Stomach (tissue), 19 donors: ENCODE measurements at places on chromosomes 3 and 15. TPM values are rescaled to one million over a fixed set of nuclear protein-coding genes. Genes with fewer than 3 reads are reported as not detected.
A peak's percentile ranks its signal among the peaks of the same experiment; 100 is the strongest.

GRCh38 chr3:71211083-71211482 lies 372.4 kb downstream of the FOXP1 start:
- H3K27me3 ChIP-seq = no peaks in the 10 kb centered on the region
- H3K4me1 ChIP-seq = peaks cover 31% of the 10 kb centered on the region
- no peak overlapping the region for H3K4me3 ChIP-seq
- DNase-seq = no peak
- no peaks in the 10 kb centered on the region for H3K36me3 ChIP-seq
- H3K27ac ChIP-seq = peak overlapping the region; percentile 76

GRCh38 chr3:80770106-80771074 lies 991.1 kb downstream of the GBE1 start:
- H3K4me3 ChIP-seq = no peak overlapping the region
- H3K36me3 ChIP-seq = no peaks in the 10 kb centered on the region
- H3K27ac ChIP-seq = no peak overlapping the region
- DNase-seq = peak; percentile 36
- H3K27me3 ChIP-seq = no peaks in the 10 kb centered on the region

ARPP21 gene
- not detected for polyA plus RNA-seq

- no peaks in the 10 kb centered on the region for H3K27me3 ChIP-seq
- H3K27ac ChIP-seq = no peak overlapping the region
- H3K36me3 ChIP-seq = peaks cover 9% of the 10 kb centered on the region
- H3K4me1 ChIP-seq = no peaks in the 10 kb centered on the region
- H3K4me3 ChIP-seq = no peak overlapping the region
- DNase-seq = no peak
Measured at GRCh38 chr3:124333931-124334640, 342.2 kb upstream of the ROPN1 start.

SLC27A2 gene
- 1.6 TPM for polyA plus RNA-seq

DNA sequence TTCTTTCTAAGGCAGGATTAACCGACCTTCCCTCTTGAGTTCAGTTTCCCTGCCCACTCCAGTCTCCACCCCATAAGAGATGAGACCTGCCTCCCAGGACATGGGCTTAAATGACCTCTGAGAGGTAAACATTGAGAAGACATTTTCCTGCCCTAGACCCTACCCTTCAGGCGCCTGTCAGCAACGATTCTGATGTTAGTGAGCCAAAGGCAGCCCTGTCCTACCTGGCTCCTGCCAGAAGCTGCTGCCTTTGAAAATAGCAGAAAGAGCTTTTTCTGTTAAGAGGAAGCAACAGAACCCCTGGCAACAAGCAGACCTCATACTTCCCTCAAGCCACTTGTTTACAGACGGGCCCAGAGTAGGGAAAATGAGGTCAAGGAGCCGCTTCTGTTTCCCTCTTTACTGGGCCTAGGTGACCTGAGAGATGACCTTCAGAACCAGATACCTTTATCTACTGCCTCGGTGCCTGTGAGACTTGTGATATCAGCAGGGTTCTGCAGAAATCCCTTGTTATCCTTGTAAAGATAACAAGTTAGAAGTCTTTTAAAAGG lies 52.0 kb downstream of the CD200R1L start:
- H3K27me3 ChIP-seq = no peaks in the 10 kb centered on the region
- H3K36me3 ChIP-seq = no peaks in the 10 kb centered on the region
- H3K27ac ChIP-seq = peak overlapping the region; percentile 32
- H3K4me3 ChIP-seq = no peak overlapping the region
- no peaks in the 10 kb centered on the region for H3K4me1 ChIP-seq

- no peaks in the 10 kb centered on the region for H3K36me3 ChIP-seq
- no peaks in the 10 kb centered on the region for H3K4me1 ChIP-seq
- H3K4me3 ChIP-seq = no peak overlapping the region
- H3K27me3 ChIP-seq = no peaks in the 10 kb centered on the region
Measured at GRCh38 chr3:27208961-27209616, 160.1 kb downstream of the NEK10 start.

DNA sequence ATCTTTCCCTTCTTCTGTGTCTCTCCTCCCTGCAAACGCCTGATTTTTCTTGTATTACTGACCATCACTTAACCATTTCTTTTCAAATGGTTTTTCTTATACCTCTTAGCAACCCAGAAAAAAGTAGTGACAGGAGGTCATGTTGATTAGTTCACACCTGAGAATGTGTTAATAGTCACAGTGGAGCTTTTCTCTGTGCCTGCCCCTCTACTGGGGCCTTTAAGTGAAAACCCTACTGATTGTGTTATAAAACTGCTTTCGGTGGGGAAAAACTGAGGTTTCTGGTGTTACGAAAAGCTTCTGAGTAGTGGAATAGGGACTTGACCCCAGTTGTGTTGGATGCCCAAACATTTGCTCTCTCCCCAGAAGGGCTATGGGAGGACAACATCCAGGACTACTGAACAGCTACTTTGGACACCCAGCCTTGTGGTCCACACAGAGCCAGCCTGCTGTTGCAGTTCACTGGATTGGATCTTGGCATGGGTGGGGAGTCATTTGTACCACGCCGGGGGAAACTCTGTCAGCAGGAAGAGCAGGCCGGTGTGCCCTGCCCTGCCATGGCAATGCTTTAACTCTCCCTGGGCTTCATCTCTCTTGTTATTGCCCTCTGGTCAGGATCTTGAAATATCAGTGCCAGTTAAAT lies 10.3 kb downstream of the GPR87 start:
- H3K4me1 ChIP-seq = peaks cover 11% of the 10 kb centered on the region
- DNase-seq = no peak
- no peaks in the 10 kb centered on the region for H3K27me3 ChIP-seq
- H3K27ac ChIP-seq = no peak overlapping the region
- no peak overlapping the region for H3K4me3 ChIP-seq
- H3K36me3 ChIP-seq = no peaks in the 10 kb centered on the region

GRCh38 chr15:93415576-93415975 lies 326.6 kb upstream of the RGMA start:
- DNase-seq = no peak
- no peak overlapping the region for H3K4me3 ChIP-seq
- H3K27me3 ChIP-seq = no peaks in the 10 kb centered on the region

DNA sequence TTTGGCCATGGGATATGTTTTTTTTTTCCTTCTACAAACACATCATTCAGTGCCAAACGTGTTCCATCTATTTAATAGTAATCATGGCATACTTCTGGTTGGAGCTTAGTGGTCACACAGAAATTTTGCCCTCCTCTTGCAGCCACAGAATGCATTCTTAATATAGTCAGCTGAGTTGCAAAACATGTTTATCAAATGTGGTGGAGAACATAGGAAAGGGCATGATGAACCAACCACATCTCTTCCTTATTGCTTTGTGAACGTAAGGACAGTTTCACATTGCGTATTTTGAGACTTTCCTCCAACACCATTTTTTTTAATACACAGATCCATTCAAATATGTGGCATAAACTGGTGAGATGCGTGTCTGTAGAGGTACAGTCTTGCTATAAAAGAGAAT lies 106.8 kb downstream of the BBX start:
- no peaks in the 10 kb centered on the region for H3K36me3 ChIP-seq
- H3K4me3 ChIP-seq = no peak overlapping the region
- H3K4me1 ChIP-seq = no peaks in the 10 kb centered on the region
- DNase-seq = no peak

DNA sequence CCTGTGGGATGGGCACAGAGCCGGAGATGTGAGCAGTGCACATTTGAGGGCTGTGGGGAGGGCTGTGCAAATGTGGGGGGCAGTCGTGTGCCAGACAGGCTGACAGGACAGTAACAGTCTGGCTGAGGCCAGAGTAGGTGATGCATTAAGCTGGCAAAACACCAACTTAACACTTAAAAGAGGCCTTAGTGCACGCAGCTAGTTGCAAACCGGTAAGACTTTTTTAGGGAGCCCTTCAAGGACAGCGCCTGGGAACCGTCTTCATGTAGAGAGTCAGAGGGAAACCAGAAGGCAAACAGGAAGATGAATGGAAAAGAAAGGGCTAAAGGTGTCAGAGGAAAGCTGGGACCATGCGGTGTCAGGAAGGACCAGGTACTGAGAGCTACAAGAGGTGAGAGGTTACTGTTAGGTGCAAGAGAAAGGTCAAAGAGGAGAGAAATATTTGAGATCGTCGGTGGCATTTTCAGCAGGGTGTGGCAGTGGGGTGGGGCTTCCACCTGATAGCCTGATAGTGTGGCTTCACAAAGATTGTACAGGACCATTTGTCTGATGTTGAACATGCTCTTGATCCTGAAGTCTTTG lies 30.0 kb upstream of the CHD2 start:
- peak overlapping the region; percentile 32 for H3K27ac ChIP-seq
- H3K4me1 ChIP-seq = peaks cover 13% of the 10 kb centered on the region
- no peaks in the 10 kb centered on the region for H3K27me3 ChIP-seq

GRCh38 chr3:65894126-65894525 lies 144.6 kb downstream of the MAGI1 start:
- no peak overlapping the region for H3K27ac ChIP-seq
- no peak overlapping the region for H3K4me3 ChIP-seq
- H3K27me3 ChIP-seq = no peaks in the 10 kb centered on the region
- H3K4me1 ChIP-seq = no peaks in the 10 kb centered on the region
- H3K36me3 ChIP-seq = no peaks in the 10 kb centered on the region

KNSTRN gene
- polyA plus RNA-seq = 13.9 TPM

LHFPL4 gene
- polyA plus RNA-seq = 0.08 TPM

XCR1 gene
- polyA plus RNA-seq = 0.03 TPM

DNA sequence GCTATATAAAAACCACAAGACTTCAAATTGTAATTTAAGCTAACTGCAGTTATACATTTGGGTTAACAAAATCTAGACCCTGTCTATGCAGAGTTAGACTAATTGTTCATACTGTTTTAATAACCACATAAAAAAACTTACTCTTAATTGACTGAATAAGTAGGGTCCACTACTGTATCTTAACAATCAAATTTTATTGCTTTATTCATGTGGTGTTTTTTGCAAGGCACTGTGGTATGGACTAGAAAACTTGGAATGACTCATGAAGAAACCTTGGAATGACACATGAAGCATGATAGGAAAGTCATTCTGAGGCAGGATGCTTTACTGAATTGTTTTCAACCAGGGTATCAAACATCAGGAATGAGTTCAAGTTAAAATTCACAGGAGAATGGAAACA lies 2.3 kb downstream of the SERP1 start:
- H3K36me3 ChIP-seq = peaks cover 7% of the 10 kb centered on the region
- H3K4me3 ChIP-seq = no peak overlapping the region
- peaks cover 81% of the 10 kb centered on the region for H3K4me1 ChIP-seq
- no peak for DNase-seq
- H3K27me3 ChIP-seq = no peaks in the 10 kb centered on the region
- H3K27ac ChIP-seq = no peak overlapping the region

GOLGA8G gene
- not detected for polyA plus RNA-seq

DNA sequence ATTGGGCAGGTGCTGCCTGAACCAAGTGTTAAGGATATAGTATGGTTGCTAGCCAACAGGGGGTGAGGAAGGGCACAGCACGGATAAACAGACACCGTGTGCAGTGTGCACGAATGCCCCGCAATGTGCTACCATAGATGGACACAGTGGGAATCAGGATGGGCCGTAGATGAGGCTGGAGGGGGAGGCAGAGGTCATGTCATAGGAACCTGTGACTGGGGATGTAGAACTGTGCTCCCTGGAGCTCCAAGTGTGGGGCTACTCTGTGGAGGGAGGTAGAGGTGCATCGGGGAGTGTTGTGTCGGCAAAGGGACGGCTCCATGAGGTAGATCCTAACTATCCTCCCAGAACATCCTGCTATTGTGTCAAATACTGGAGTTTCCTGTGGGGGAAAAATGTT lies 102.5 kb downstream of the TNIK start:
- no peaks in the 10 kb centered on the region for H3K36me3 ChIP-seq
- H3K4me1 ChIP-seq = peaks cover 40% of the 10 kb centered on the region
- no peak overlapping the region for H3K27ac ChIP-seq
- no peak for DNase-seq
- no peaks in the 10 kb centered on the region for H3K27me3 ChIP-seq
- H3K4me3 ChIP-seq = no peak overlapping the region

DNA sequence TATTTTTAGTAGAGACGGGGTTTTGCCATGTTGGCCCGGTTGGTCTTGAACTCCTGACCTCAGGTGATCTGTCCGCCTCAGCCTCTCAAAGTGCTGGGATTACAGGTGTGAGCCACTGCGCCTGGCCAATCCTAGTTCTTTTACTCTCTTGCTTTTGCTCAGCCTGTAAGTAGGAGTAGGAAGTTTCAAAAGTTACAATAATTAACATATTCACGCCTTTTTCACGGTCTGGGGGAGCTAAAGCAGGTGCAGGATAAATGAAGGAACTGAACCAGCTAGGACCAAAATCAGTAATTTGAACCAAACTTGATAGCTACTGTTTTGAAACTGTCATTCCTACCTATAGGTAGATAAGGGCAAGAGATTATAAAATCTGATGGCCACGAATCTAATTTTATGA lies 98.5 kb downstream of the CACNA1D start:
- no peak overlapping the region for H3K27ac ChIP-seq
- H3K27me3 ChIP-seq = no peaks in the 10 kb centered on the region
- no peak overlapping the region for H3K4me3 ChIP-seq
- no peaks in the 10 kb centered on the region for H3K36me3 ChIP-seq
- H3K4me1 ChIP-seq = no peaks in the 10 kb centered on the region

- H3K36me3 ChIP-seq = no peaks in the 10 kb centered on the region
- peak; percentile 95 for DNase-seq
- peaks cover 22% of the 10 kb centered on the region for H3K4me1 ChIP-seq
Measured at GRCh38 chr15:31396881-31397560, 70.4 kb downstream of the KLF13 start.

- no peaks in the 10 kb centered on the region for H3K4me1 ChIP-seq
- H3K4me3 ChIP-seq = no peak overlapping the region
- no peak overlapping the region for H3K27ac ChIP-seq
- no peaks in the 10 kb centered on the region for H3K36me3 ChIP-seq
- no peaks in the 10 kb centered on the region for H3K27me3 ChIP-seq
Measured at GRCh38 chr3:190238871-190239270, 83.4 kb downstream of the CLDN1 start.

GRCh38 chr3:190121383-190121782 lies 686 bp upstream of the P3H2 start:
- peak overlapping the region; percentile 87 for H3K27ac ChIP-seq
- H3K4me3 ChIP-seq = no peak overlapping the region
- H3K27me3 ChIP-seq = peaks cover 29% of the 10 kb centered on the region
- peaks cover 21% of the 10 kb centered on the region for H3K4me1 ChIP-seq
- no peak for DNase-seq
- H3K36me3 ChIP-seq = no peaks in the 10 kb centered on the region

GRCh38 chr3:13518516-13518953 lies 30.4 kb upstream of the FBLN2 start:
- no peaks in the 10 kb centered on the region for H3K27me3 ChIP-seq
- no peak for DNase-seq
- no peaks in the 10 kb centered on the region for H3K36me3 ChIP-seq
- no peak overlapping the region for H3K27ac ChIP-seq
- no peak overlapping the region for H3K4me3 ChIP-seq
- peaks cover 3% of the 10 kb centered on the region for H3K4me1 ChIP-seq

MME gene
- polyA plus RNA-seq = 0.76 TPM
